ENCODE measurements at places on chromosomes 3 and 15. TPM values are rescaled to one million over a fixed set of nuclear protein-coding genes. Genes with fewer than 3 reads are reported as not detected.

Gene SLC12A6
- total RNA-seq: 56.6 TPM

Gene MKRN3
- not detected for total RNA-seq

DNA sequence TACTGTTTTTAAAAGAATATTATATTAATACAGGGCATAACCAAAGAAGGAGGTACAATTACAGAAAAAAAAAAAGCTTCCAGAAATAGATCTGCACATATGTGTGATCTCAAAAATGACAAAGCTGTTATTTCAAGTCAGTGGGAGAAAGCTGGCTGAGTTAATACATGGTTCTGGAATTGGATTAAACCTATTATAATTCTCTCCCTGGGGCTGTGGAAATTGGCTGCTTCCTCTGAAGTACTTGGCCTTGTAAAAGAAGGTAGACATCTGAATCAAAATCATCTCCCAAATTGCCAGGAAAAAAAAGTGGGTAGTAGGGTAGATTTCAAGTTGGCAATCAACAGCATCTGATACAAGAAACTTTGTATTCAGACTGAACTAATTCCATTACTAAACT lies 723.9 kb upstream of the ALCAM start:
- no peaks in the 10 kb centered on the region for H3K36me3 ChIP-seq
- H3K27me3 ChIP-seq: no peaks in the 10 kb centered on the region
- H3K4me1 ChIP-seq: no peaks in the 10 kb centered on the region

GRCh38 chr3:148307443-148307843 lies 390.3 kb upstream of the AGTR1 start:
- no peak for DNase-seq
- H3K4me3 ChIP-seq: no peak overlapping the region
- no peaks in the 10 kb centered on the region for H3K27me3 ChIP-seq
- H3K4me1 ChIP-seq: no peaks in the 10 kb centered on the region

DNA sequence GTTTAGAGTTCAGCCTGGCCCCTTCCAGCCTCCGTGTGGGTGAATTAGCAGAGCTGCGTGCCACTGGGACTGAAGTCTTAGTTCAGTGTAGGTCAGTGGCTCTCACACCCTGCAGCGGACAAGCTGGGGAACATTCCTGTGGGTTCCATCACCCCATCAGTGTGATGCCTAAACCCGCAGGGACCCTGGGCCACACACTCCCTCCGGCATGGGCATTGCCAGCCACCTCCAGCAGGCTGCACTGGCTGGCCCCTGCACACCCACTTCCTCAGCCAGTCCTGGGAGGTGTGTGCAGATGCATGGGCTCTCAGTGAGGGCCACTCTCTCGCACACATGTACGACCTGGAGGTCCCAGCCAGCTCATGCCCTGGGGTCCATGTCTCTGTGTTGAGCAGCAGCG lies 32.1 kb upstream of the TOPBP1 start:
- DNase-seq: no peak
- H3K4me3 ChIP-seq: no peak overlapping the region
- H3K36me3 ChIP-seq: no peaks in the 10 kb centered on the region
- H3K4me1 ChIP-seq: no peaks in the 10 kb centered on the region

Data from Peyer's patch (tissue), 4 donors.